ENCODE measurements at places on chromosomes 2 and 18.

- DNase-seq = no peak
Observed at GRCh38 chr2:73859721-73860586, 31.2 kb downstream of the STAMBP start.

DNA sequence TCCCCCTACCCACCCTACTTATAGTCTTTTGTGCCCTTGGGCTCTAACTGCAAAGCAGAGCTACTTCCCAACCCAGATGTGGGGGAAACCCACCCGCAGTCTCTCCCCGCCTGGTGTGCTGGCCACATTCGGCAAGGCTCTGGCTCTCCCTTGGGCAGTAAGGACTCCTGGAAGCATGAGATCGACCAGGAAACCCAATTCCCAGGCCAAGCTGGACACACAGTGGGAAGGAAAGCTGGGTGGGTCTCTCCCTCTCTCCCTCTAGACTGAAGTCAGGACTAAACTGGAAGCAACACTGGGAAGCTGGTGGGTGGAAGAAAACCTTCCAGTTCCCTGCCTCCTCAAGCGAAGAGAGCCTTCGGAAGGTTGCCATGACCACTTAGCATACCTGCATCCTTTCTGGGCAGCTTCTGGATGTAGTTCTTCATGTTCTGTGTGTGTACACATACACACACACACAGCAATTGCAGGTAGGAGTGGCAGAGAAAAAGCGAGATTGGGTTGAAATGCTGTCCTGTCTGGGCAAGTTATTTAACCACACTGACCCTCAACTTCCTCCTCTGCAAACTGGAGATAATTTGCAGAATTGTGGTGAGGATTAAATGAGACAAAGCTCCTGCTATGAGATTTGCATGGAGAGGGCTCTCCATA lies 33.9 kb downstream of the ZBTB7C start:
- DNase-seq = no peak

GRCh38 chr2:43616967-43617680 lies 19.9 kb upstream of the PLEKHH2 start:
- no peak for DNase-seq

DNA sequence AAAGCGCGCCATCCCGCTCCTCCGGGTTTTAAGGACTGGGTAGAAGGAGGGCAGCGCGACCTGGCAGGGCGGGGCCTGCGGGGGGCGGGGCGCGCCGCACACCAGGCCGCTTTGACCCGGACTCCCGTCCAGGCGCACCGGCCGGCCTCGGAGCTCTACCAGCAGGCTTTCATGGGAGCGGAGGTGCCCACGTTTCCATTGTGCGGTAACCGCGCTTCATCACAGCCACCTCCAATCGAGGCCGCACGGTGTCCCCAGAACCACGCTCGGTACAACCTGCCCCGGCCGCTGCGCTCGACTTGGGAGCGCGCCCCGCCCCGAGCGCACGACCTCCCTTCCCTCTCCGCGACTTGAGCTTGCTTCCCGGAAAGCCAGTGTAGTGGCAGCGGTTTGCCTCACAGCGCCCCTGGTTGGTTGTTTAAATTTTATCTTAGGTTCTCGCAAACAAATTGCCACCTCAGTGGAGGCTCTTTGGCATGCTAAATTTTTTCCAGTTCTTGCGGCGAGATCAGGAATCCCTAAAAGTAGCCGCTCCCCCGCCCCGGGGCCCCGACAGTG lies 280 bp upstream of the CYP1B1 start:
- DNase-seq = no peak

DNA sequence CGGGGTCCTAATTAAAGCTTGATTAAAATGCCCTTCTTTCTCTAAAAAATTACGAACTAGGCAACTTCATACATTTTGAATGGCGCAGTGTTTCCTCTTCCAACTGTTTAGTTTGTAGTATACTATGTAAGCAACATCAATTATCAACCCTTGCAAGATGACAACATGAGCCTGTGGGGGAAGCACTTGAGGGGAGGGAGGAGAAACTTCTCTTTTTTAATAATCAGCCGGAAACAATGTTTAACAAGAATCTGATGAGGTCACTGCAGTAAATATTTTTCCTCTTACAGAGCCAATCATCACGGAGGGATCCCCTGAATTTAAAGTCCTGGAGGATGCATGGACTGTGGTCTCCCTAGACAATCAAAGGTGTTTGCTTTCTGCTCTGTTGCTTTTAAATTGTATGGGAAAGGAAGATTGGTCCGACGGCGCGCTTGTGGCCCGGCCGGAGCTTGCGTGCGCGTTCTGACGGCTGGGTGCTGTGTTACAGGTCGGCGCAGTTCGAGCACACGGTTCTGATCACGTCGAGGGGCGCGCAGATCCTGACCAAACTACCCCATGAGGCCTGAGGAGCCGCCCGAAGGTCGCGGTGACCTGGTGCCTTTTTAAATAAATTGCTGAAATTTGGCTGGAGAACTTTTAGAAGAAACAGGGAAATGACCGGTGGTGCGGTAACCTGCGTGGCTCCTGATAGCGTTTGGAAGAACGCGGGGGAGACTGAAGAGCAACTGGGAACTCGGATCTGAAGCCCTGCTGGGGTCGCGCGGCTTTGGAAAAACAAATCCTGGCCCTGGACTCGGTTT lies 5.3 kb upstream of the DLX1 start:
- DNase-seq = no peak

DNA sequence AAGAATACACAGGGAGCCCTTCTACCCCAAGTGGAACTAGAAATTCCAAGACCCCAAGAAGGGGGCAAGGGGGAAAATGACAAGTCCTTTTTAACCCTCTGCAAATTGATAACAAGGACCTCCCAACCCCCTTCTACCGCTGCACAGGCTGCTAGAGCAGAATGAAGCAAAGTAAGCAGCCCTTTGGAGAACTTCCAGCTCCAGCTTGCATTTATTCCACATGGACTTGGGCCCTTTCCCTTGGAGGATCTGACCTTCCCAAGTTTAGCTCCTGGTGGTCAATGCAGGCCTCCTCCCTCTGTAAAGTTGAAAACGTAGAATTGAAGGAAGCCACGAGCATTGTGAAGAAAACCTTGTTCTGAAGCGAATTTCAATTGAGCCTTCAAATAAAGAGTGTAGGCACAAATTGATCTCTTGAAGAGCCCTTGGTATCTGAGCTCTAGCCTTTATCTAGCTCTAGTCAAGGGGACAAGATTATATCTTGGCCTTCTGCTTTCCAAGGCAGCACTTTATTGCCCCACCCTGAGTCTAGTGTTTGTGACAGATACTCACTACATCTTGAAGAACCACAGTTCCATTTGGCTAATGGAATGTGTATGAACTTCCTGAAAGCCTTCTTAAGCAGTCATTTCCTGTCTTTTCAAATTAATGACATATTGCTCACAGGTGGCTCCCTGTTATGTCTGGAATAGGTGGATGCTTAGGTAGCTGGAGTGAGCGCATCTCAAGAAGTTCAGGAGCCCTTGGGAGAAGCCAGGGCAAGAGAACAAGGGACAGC lies 37.2 kb downstream of the SLC14A2 start:
- DNase-seq = no peak

- no peak for DNase-seq
Observed at GRCh38 chr2:110116033-110116710, 550 bp upstream of the MALL start.

GRCh38 chr2:29549069-29549380 lies 372.4 kb downstream of the ALK start:
- DNase-seq = no peak

DNA sequence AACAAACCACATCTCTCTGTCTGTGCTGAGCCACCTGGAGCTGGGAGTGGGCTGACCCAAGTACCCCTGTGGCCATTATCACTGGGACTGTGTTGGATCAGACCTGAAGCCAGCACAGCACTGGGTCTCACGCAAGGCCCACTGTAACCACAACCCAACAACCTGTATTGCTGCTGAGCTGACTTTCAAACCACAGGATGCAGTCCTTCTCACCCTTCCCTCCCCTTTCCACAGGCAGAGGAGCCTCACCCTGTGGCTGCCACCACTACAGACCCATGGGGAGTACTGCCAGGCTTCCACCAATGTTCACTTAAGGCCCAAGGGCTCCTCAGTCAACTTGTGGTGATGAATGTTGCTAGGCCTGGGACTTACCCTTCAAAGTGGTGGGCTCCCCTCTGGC lies 135.7 kb downstream of the DIS3L2 start:
- no peak for DNase-seq
